ENCODE measurements at places on chromosomes 7 and 10. TPM values are rescaled to one million over a fixed set of nuclear protein-coding genes. Genes with fewer than 3 reads are reported as not detected.

GRCh38 chr7:123725586-123726171 is 23.1 kb downstream of the WASL start:
- no peak for DNase-seq
- H3K4me1 ChIP-seq = peaks cover 37% of the 10 kb centered on the region
- no peaks in the 10 kb centered on the region for H3K36me3 ChIP-seq
- H3K27ac ChIP-seq = no peak overlapping the region

GRCh38 chr10:31953080-31953479 is 24.4 kb upstream of the ARHGAP12 start:
- no peak overlapping the region for H3K27ac ChIP-seq
- H3K4me3 ChIP-seq = no peak overlapping the region
- H3K4me1 ChIP-seq = peaks cover 13% of the 10 kb centered on the region
- DNase-seq = peak; percentile 27

- H3K27ac ChIP-seq = no peak overlapping the region
- no peaks in the 10 kb centered on the region for H3K27me3 ChIP-seq
- no peaks in the 10 kb centered on the region for H3K36me3 ChIP-seq
- no peak overlapping the region for H3K4me3 ChIP-seq
Measured at GRCh38 chr10:61752111-61753011, 89.6 kb downstream of the CABCOCO1 start.

DNA sequence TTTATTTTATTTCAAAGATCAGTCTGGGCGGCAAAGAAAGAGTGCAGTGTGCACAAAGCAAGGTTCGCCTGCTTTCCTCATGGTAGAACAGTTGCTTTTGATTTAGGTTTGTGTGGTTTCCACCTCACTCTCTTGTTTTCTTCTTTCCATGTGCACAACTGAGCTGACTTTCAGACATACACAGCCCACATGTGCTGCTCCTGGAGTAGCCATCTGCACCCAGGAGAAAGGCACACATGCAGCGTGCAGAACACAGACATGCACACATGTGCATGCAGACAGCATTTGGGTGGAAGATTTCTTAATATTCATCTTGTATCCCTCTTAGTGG is 302.1 kb downstream of the FZD1 start:
- H3K4me3 ChIP-seq = peak overlapping the region; percentile 33
- peak; percentile 45 for DNase-seq
- peaks cover 10% of the 10 kb centered on the region for H3K4me1 ChIP-seq
- no peaks in the 10 kb centered on the region for H3K36me3 ChIP-seq
- no peak overlapping the region for H3K27ac ChIP-seq

The TMEM254 gene
- 38.4 TPM for polyA plus RNA-seq

The EVX1 gene
- not detected for polyA plus RNA-seq

Data from GM23248 (cell line).